Activated T-helper 9 cell treated with anti-CD3 and anti-CD28 coated beads, Interleukin-2, amount 50 U/mL, for 16 hours (primary cell): ENCODE measurements at places on chromosomes 11 and 22.

GRCh38 chr11:85819441-85819840 is 8.5 kb upstream of the SYTL2 start:
- no peak for DNase-seq

DNA sequence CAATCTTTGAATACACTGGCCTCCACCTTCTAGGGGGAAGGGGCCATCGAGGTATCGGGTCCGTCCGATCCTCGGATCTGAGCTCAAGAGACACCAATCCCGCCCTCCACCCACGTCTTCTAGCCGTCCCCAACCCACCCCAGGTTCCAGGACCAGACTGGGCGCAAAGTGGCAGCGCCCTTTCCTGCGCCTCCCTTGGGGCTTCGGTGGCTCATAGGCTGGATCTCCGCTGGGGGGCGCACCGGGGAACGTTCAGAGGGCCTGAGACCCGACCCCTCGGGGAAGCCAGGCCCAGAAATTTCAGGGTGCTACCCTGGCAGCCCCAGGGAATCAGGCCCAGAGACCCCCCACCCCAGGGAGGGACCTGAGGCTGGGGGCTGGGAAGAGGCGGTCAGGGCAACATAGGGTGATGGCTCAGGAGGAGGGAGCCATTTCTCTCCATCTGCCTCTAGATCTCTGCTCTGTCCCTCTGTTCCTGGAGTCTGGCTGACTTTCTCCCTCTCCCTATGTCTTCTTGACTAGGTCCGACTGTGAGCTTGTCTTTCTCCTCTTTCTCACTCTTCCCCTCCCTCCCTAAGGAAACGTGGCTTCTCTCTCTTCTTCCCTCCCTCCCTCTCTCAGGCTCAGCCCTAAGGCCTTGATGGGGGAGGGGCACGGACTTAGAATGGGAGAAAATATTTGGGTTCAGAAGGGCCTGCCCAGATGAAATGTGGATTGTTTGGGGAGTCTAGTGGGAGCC is 1.1 kb downstream of the CREB3L1 start:
- no peak for DNase-seq

- DNase-seq = no peak
Measured at GRCh38 chr22:24355574-24355973, 71.8 kb upstream of the ADORA2A start.

DNA sequence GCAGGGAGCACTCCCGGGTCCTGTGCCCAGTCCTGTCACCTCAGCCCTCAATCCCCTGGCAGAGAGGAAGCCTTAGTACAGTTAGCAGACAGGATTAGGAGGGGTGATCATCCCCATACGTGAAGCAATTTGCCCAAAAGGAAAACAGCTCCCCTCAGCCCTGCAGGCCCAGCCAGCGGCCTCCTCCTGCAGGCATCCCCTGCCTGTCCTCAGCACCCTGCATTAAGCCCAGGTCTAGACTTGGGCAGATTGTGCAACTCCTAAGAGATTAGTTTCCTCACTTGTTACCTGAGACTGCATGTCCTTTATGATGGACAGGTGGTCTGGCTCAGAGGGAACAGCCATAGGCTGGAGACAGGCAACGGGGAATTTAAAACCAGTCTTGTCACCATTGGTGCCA is 95.5 kb upstream of the TMEM45B start:
- DNase-seq = no peak

- DNase-seq = no peak
Measured at GRCh38 chr11:94563848-94564467, 3.2 kb upstream of the PIWIL4 start.
